Activated naive CD4-positive, alpha-beta T cell treated with anti-CD3 and anti-CD28 coated beads, Interleukin-2, amount 10 ng/mL, durations not matched to agents 7 days and 5 days (primary cell): ENCODE measurements at places on chromosomes 16 and 17.

GRCh38 chr16:66898933-66899309, 18.6 kb downstream of the PDP2 start:
- DNase-seq, result no peak

GRCh38 chr16:21610006-21610544, 10.7 kb downstream of the METTL9 start:
- no peak for DNase-seq

DNA sequence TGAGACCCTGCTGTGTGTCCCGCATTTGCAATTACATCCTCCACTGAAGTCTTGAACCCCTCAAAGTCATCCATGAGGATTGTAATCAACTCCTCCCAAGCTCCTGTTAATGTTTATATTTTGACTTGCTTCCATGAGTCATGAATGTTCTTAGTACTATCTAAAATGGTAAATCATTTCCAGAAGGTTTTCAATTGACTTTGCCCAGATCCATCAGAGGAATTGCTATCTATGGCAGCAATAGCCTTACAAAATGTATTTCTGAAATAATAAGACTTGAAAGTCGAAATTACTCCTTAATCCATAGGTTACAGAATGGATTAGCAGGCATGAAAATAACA, 2.5 kb upstream of the C16orf87 start:
- no peak for DNase-seq

- DNase-seq, result no peak
These were observed 7.0 kb downstream of the EFTUD2 start for GRCh38 chr17:44892250-44892649.

GRCh38 chr17:81885454-81885853, 5.9 kb downstream of the ALYREF start:
- no peak for DNase-seq

DNA sequence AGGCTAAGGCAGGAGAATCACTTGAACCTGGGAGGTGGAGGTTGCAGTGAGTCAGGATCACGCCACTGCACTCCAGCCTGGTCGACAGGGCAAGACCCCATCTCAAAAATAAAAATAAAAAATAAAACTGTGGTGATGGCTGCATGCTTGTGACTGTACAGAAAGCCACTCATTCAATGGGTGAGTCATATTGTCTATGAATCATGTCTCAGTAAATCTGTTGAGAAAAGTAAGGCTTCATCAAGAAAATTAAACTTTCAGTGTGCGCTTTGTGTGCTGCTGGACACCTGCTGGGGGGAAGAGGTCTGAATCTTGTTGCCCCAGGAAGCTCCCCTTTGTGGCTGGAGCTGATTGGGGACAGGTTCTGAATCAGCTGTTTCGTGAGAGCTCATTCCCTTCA, 11.3 kb downstream of the NUBP1 start:
- no peak for DNase-seq

DNA sequence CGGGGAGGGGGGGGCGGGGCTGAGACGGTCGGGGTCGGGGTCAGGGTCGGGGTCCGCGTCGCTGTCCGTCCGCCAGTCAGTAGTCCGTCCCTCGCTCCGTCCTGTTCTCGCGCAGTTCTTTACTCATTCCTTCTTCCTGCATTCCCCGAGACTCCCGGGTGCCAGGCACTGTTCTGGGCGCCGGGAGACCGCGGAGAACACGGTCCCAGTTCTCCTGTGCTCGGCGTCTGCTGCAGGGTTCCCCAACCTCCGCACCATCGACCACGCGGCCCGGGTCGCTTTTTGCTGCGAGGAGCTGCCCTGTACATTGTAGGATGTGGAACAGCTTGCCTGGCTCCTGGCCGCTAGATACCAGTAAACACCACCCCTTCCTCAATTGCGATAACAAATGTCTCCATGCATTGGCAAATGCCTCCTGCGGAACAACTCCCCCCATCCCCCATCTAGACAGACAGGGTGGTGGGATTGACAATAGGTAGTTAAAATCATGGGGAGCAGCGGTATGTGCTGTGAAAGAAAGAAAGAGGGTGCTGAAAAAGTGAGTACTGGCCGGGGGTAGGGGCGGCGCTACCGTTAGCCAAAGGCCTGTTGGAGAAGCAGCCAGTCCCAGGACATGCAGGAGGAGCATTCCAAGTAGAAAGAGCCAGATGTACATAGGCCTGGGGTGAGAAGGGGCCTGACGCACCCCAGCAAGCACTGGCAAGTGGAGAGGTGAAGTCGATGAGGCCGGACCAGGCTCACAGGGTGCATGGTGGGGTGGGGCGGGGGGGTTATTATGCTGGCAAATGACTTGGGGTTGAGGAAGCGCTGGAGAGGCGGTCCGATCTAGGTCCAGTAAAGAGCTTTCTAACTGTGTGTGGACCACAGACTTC, 631 bp downstream of the TRAF7 start:
- peak; percentile 43 for DNase-seq

- no peak for DNase-seq
These were observed 26.3 kb upstream of the CLEC18B start for GRCh38 chr16:74447578-74447977.

- no peak for DNase-seq
These were observed 43.7 kb upstream of the GOSR1 start for GRCh38 chr17:30433514-30433913.

DNA sequence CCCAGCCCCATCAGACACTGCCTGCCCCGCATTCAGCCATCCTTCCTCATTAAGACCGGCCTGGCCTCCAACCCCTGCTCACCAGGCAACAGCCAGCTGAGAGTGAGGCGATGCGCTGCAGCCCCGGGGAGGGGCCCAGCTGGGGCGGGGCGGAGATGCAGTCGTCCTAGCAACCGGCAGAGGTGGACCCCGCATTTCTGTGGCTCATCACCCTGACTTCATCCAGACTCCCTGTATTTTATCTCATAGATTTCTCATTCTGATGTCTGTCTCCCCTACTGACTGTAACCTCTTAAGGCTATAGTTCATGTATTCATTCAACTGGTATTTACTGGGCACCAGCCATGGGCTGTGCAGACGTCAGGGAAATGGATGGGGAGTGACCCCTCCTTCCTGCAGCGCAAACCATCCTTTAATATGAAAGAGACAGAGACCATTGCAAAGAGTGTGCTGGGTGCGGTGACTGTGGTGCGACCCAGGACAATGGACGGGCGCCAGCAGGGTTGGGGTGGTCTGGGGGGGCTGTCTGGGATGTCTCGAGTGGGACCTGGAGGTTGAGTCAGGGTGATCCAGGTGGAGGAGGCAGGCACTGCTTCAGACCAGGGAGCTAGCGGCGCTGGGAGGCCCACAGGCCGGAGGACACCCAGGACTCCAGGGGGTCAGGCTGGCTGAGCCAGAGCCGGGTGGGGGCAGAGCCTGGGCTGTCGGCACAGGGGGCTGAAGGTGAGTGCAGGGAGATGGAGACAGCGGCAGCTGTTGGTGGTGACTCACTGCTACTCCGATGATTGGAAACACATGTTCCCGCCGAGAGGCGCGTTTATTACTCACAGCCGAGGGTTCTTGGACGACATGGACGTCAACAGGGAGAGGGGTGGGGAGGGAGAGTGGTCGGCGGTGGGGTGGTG, 10.5 kb upstream of the TIMP2 start:
- no peak for DNase-seq

- DNase-seq, result no peak
These were observed 32.0 kb upstream of the SNN start for GRCh38 chr16:11636172-11636721.

GRCh38 chr17:76735586-76736348, 1.4 kb downstream of the SRSF2 start:
- no peak for DNase-seq

GRCh38 chr17:48490451-48490892, 40.3 kb downstream of the HOXB1 start:
- no peak for DNase-seq

DNA sequence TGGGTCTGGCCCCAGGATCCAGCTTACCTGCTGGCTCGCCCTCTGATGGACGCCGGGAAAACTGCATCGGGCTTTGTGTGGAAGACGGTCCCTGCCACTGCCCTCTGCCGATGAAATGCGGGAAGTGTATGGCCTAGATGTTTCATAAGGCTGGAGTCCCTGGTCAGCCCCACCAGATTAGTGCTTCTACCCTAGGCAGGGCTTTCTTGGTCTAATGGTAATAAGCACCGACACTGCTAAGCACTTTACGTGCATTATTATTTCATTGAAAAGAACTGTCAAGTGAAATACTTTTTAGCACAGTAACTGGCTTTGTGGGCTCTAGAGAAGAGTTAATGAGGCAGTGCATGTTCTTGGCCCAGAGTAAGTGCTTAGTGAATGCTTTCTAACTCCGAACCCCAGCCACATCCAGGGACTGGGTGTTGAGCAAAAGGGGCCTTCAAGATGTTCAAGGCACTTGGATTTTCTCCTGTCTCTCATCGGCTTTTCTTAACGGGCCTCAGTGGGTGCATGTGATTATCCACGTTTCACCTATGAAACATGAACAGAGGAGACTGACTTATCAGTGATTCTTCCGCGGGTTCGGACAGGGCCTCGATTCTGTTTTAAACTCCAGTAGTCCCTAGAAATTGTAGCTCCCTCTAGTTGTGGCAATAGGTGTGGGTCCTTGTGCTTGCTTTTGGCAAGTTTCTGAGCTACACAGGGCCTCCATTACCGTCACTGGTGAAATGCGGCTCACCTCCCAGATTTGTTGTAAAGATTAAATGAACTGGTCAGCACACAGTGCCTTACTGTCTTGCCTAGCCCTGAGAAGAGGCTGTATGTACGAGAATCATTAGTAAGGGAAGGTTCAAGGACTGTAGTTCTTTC, 6.6 kb downstream of the TRAF4 start:
- peak; percentile 94 for DNase-seq

GRCh38 chr17:14732211-14732610, 431.3 kb downstream of the HS3ST3B1 start:
- no peak for DNase-seq

DNA sequence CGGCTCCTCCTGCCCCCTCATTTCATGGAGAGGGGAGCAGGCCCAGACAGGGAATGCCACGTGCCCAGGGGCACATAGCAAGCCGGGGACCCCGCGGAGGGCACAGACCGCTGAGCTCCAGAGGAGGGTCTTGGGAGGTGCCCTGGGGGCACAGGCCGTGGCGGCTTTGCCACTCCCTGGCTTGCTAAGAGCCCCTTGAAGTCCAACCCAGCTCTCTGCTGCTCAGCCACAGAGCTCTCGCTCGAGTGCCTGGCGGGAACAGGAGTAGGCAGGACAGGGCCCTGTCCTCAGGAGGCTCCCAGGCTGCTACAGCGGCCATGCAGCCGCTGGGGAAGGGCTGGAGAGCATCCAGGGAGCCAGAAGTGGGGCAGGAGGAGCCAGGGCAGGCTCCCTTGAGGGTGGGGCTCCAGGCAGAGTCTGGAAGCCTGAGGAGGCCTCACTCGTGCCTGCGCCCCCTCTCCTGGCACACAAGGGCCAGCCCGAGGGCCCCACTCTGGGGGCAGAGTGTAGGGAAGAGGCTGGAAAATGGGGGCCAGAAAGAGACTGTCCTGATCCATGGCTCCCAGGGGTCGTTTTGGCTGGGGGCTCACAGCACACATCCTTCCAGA, 4.4 kb upstream of the RAB26 start:
- no peak for DNase-seq

DNA sequence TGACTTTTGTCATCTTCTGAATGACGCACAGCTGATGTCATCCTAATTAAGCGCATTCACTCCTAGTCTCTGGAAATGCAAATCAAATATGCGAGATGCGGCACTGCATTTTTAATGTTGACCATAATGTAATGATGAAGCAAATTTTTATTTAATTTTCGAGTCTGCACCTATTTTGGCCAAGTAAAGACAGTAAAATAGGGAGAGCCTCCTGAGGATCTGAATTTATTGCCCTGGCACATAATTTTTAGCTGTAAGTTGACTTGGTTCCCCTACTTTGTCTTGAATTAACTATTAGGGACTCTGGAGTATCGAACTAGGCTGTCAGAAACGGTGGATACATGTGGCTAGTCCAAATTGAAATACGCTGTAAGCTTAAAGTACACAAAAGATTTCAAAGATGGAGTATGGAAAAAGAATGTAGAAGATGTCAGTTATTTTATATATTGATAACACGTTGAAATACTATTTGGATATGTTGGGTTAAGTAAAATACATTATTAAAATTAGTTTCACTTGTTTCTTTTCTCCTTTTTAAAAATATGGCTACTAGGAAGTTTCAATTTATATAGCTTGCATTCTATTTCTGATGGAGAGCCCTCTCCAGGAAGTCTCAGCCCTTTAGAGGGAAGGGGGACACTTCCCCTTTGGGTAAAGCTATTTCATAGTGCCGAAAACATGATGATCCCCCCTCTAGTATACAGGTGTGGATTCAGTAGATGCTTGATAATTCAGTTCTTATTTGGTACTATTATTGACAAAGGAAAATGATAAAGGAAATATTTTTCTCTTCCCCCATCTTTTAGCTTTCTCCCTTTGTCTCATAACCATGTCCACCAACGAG, 991 bp downstream of the KPNA2 start:
- DNase-seq, result no peak

- DNase-seq, result no peak
These were observed 19.5 kb upstream of the CORO6 start for GRCh38 chr17:29642171-29642611.

- DNase-seq, result peak; percentile 54
These were observed 16.9 kb downstream of the DOC2B start for GRCh38 chr17:164303-165235.

- DNase-seq, result no peak
These were observed 103.7 kb downstream of the RBFOX1 start for GRCh38 chr16:7436306-7436705.

DNA sequence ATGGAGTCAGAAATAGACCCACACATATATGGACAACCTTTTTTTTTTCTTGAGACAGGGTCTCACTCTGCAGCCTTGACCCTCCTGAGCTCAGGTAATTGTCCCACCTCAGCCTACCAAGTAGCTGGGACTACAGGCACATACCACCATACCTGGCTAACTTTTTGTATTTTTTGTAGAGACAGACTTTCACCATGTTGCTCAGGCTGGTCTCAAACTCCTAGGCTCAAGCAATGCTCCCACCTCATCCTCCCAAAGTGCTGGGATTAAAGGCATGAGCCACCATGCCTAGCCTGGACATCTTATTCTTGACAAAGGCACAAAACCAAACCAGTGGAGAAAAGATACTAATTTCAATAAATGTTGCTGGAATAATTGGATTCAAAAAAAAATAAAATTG, 14.7 kb upstream of the NACA2 start:
- no peak for DNase-seq

DNA sequence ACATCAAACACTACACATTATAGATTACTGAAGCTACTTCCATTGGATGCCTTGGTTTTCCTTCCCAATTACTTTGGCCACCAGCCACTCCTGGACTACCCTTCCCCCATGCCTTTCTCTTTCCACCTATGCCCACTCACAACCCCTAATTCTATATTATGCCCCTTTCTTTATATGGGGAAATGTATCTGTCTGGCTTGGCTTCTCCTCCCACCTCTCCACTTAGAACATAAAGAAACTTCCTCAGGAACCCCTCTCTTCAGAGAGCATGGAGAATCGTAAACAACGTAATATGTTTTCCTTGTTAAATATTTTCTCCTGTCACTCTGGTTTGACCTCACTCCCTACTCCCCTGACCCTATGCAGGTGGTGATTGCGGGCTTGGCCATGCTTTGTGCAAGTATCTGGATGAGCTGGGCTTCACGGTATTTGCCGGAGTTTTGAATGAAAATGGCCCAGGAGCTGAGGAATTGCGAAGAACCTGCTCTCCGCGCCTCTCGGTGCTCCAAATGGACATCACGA, 32.8 kb downstream of the HSD17B2 start:
- DNase-seq, result no peak

- no peak for DNase-seq
These were observed 21.9 kb upstream of the BCAR1 start for GRCh38 chr16:75273054-75273925.

GRCh38 chr17:79664930-79665737, 54.3 kb upstream of the RBFOX3 start:
- no peak for DNase-seq

GRCh38 chr17:292531-293382, 59.9 kb downstream of the RPH3AL start:
- peak; percentile 30 for DNase-seq
